ENCODE measurements at places on chromosomes 3 and 15.

DNA sequence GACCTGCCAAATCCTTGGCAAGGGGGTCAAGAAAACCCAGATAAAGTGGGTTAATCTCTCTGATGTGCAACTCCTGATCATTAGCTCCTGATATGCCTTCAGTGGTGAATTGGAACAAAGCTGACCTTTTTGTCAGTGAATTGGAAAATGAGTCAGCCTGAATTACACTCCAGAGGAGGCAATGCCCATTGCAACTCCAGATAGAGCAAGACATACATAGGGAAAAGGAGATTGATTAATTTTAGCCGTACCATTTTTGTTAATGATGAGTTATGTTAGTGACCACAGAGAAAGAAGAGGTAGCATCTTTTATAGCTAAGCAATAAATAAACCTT lies 195.2 kb upstream of the CADPS start:
- no peak for DNase-seq

DNA sequence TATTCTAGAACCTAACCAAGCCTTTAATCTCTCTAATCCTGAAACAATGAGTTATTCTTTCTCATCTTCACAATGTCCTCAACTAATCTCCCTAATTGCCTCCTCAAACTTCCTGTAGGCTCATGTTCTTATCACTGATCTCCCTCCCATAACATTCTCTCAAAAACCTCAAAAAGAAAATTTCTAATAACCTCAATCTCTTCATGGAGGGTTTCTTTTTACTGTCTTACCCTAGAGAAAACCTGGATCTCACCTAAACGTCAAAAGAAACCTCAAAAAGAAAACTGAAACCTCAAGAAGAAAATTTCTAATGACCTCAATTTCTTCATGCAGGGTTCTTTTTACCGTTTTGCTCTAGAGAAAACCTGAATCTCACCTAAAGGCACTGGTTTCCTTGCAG lies 150.2 kb downstream of the GSK3B start:
- DNase-seq, result no peak

- DNase-seq, result no peak
Observed at GRCh38 chr3:160398820-160399124, 253 bp downstream of the IFT80 start.

GRCh38 chr3:30793740-30794139 lies 100.7 kb downstream of the GADL1 start:
- no peak for DNase-seq

GRCh38 chr3:9013782-9014563 lies 50.7 kb upstream of the RAD18 start:
- DNase-seq, result peak; percentile 4

DNA sequence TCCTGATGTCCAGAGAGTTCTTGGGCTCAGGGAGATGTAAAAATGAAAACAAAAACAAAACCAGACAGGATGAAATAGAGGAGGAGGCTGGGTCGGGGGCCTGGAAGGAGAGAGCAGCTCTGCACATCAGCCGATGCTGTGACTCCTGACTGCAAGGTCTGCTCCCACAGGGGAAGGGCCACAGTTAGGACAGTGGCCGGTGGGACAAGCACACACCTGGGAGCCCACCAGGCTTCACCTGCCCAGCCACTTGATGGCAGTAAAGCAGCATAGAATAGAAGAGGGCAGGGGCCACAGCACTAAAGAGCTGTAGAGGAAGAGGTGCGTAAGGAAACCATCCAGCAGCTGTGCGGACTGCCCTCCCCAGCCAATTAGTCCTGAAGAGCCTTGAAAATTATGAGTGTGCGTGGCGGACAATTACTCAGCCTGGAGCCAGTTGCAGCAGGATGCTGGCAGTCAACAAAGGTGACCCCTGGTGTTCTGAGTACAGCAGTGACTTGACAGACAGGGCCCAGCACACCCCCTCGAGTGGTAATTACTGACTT lies 29.8 kb downstream of the ALS2CL start:
- peak; percentile 20 for DNase-seq

GRCh38 chr3:47404955-47405790 lies 24.4 kb downstream of the PTPN23 start:
- DNase-seq, result peak; percentile 62

Data from fibroblast of lung (primary cell).